Right ventricle myocardium inferior (tissue), 1 donor: ENCODE measurements at places on chromosomes 12 and 14. TPM values are rescaled to one million over a fixed set of nuclear protein-coding genes. Genes with fewer than 3 reads are reported as not detected.

Gene VPS37B
- 25.4 TPM for total RNA-seq

Gene CMA1
- total RNA-seq: 1.3 TPM

Gene SDSL
- 8.5 TPM for total RNA-seq

Gene SERPINA12
- total RNA-seq: not detected

Gene MYRFL
- 0.11 TPM for total RNA-seq

Gene GNS
- total RNA-seq: 101 TPM

Gene NOC4L
- 9.2 TPM for total RNA-seq

Gene DICER1
- total RNA-seq: 20.7 TPM

Gene SLC6A15
- not detected for total RNA-seq
